ENCODE measurements at places on chromosomes 5 and 9.

DNA sequence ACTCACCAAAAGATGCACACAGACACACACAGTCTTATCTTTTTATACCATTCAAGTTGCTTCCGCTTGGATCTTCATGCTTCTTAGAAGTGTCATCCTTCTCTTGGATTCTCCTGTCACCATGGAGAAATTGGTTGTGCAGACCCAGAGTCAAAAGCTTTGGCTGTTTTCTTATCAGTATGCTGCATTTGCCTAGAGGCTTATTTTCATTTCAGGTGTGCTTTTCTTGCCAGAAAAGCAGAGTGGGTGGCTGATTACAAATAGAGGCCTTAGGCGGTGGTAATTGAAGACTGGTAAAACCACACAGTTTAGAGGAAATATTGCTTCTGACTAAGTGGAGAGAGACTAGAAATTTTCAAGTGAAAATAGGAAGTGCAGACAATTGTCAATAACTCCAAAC, 70.2 kb upstream of the TLE4 start:
- no peak for DNase-seq

- no peak for DNase-seq
Measured at GRCh38 chr9:114392749-114393112, 4.9 kb upstream of the AKNA start.

GRCh38 chr9:101477736-101478135, 42.2 kb upstream of the ALDOB start:
- no peak for DNase-seq

GRCh38 chr5:32542216-32543059, 42.9 kb upstream of the SUB1 start:
- no peak for DNase-seq

- DNase-seq = no peak
Measured at GRCh38 chr9:23041466-23041865, 594.8 kb downstream of the DMRTA1 start.

Data from activated CD8-positive, alpha-beta memory T cell treated with anti-CD3 and anti-CD28 coated beads for 24 hours (primary cell).